ENCODE measurements at places on chromosomes 4 and X.

- DNase-seq = no peak
These were observed 102.6 kb upstream of the PDE5A start for GRCh38 chr4:119731146-119731742.

DNA sequence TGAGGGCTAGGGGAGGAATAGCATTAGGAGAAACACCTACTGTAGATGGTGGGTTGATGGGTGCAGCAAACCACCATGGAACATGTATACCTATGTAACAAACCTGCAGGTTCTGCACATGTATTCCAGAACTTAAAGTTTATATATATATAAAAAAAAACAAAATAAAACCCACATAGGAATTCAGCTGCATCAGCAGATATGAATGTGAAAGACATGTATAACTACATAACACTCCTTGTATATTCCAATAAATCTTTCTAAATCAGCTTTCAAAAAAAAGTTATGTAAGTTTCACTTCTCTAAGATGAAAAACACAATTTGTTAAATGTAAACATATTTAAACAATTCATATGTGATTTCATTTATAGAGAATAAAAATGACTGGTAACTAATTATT, 6.0 kb downstream of the GC start:
- no peak for DNase-seq

- no peak for DNase-seq
These were observed 648 bp upstream of the SCD5 start for GRCh38 chr4:82799006-82799881.

GRCh38 chr4:22515145-22515887, 550 bp downstream of the ADGRA3 start:
- no peak for DNase-seq

- DNase-seq = no peak
These were observed 353.3 kb downstream of the OPHN1 start for GRCh38 chrX:68079961-68080360.

Data from stimulated activated CD4-positive, alpha-beta T cell treated with anti-CD3 and anti-CD28 coated beads, Interleukin-1b, Interleukin-23, amount 100 ng/mL, for 1 hour (primary cell).